ENCODE measurements at places on chromosomes 16 and 17. TPM values are rescaled to one million over a fixed set of nuclear protein-coding genes. Genes with fewer than 3 reads are reported as not detected.

Gene TMIGD1
- not detected for total RNA-seq

Gene TP53TG3
- not detected for total RNA-seq

- no peak for DNase-seq
Observed at GRCh38 chr17:14715561-14715960, 414.7 kb downstream of the HS3ST3B1 start.

DNA sequence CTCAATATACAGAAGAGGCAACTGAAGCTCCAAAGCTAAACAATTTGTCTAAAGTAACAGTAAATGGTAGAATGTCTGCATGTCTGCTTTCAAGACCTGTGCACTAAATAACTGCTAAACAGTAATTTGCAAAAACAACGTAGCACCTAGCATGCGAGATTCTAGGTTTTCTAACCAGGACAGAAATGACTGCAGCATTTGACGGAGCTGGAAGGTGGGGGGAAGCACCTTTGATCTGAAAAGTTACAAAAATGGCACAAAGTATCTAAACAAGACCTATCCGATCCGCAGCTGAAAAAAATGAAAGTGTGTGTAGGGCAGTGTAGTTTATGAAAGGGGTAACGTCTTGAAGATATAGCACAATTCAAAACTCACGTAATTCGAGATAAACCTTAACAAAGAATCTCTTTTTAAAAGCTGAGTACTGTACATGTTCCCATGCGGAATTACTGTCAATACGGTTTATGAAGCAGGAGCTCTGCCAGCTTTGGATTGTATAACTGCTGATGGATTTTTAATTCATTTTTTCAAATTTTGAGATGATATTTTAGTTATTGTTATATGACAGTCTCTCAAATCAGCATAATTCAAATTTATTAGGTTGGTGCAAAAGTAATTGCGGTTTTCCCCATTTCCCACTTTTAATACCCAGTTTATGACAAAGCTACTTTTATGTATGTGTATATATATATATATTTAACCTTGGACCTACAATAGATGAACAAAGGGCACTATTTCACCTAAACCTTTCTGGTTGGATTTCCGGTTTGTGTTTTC is 1.2 kb upstream of the WIPI1 start:
- no peak for DNase-seq

- DNase-seq, result no peak
Observed at GRCh38 chr17:6437956-6438355, 3.0 kb upstream of the AIPL1 start.

All from cardiac septum (tissue), 1 donor.